ENCODE measurements at places on chromosomes 7 and 10.

DNA sequence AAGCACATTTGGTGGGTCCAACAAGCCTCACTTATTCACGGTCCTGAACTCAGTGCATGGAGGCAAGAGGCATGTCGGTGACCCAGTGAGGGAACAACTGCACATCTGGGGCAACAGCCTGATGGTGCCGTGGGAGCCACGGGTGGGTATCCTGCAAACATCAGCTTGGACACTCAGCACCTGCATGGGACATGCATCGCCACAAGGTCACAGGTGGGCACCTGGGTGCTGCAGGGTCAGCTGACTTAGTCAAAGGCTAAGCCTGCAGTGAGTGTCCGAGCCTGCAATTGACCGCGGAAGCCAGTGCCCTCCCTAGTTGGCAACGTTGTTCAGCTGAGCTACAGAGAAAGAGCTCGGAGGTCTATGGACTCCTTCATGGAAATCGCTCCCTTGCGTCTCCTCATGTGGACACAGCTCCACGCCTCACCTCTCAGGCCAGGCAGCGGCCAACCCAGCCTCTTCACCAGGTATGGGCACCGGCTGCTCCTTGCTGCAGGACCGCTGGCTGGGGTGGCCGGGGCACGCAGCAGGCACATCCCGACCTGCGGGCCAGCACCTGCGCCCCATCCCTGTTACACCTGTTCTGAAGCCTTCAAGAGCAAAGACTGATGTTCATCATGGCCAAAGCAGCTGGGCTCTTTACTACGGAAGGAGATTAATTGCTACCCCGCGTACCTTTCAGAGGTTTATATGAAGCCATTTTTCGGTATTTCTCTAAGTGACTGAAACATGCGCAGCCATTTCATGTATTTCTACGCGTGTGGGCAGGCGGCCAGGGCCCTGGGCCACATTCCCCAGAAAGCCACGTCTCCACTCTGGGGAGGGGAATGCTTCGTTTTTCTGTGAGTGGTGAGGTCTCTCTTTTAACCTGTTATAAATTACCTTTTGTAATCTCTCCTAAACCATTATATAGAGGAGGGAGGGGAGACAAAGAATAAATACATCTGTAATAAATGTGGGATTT, 380.7 kb downstream of the DNAJB6 start:
- no peaks in the 10 kb centered on the region for H3K27me3 ChIP-seq
- no peak overlapping the region for H3K4me3 ChIP-seq
- DNase-seq: peak; percentile 25
- no peaks in the 10 kb centered on the region for H3K4me1 ChIP-seq
- H3K27ac ChIP-seq: no peak overlapping the region

- no peaks in the 10 kb centered on the region for H3K4me1 ChIP-seq
- H3K27me3 ChIP-seq: peaks cover 9% of the 10 kb centered on the region
- DNase-seq: peak; percentile 99
Observed at GRCh38 chr10:78407009-78407711, 373.5 kb downstream of the RPS24 start.

DNA sequence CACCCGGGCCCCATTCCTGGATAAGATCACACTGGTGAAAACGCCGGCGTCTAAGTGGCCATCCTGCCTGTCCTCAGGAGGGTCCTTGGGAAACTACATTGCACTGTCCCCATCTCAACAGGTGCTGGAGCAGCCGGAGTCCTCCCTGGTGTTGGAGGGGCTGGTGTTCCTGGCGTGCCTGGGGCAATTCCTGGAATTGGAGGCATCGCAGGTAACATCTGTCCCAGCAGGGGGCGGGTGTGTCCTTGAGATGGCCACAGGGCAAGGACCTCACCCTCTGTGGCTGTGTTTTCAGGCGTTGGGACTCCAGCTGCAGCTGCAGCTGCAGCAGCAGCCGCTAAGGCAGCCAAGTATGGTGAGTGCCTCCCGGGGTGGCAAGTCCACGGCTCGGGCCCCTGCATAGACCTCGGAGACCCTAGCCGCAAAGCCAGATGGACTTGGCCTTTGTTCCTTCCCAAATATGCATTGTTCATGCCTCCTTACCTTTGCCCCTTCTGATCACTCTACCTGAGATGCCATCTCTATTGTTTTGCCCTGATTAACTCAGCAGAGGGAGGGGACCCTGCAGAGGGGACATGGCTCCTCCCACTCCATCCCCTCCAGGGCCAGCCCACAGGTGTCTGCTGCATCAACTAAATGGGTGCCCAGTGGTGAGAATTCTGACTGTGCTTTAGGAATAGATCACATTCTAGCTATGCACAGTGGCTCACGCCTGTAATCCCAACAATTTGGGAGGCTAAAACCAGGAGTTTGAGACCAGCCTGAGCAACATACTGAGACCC, 23.8 kb downstream of the ELN start:
- no peaks in the 10 kb centered on the region for H3K36me3 ChIP-seq
- H3K27me3 ChIP-seq: no peaks in the 10 kb centered on the region
- H3K4me3 ChIP-seq: no peak overlapping the region
- H3K27ac ChIP-seq: no peak overlapping the region

- no peaks in the 10 kb centered on the region for H3K27me3 ChIP-seq
- DNase-seq: peak; percentile 80
- H3K4me1 ChIP-seq: no peaks in the 10 kb centered on the region
- no peak overlapping the region for H3K27ac ChIP-seq
Observed at GRCh38 chr7:27689591-27690164, 27.0 kb upstream of the HIBADH start.

DNA sequence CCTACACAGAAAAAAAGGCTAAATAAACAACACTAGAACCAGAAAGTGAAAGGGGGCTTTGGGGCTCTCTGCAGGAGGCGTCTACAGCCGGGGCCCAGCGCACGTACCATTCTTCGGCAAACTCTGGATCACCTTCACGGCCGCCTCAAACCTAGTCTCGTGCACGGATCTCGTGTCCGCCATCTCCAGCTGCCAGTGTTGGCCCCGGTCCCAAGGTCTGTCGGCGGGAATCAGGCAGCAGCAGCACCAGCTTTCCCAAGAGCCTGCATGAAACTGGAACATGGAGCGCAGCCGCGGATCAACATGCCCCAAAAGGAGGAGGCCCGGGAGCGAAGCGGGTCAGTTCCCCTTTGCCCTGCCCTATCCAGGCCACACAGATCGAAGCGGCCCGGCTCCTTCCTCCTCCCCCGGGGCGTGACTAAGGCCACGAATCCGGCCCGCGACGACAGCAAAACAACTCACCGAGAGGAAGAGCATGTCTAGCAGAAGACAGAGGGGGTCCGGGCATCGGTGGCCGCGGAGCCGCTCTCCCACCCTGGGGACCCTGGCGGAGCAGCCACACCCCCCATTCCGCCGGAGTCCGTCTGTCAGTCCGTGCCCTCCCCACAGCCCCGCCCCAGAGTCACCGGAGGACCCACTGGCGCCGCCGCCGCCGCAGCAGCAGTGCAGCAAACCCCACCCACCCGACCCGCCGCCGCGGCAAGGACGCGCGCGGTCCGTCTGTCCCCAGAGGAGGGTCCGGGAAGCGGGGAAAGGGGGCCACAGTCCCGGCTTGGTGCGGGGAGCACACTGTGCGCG, at the start of gene ACBD5:
Gene ACBD5, minus strand, starts transcription at position 586 of the 798 bp plus-strand sequence. Its CDS starts 109 bp downstream, at position 477.
- H3K27me3 ChIP-seq: no peaks in the 10 kb centered on the region
- H3K27ac ChIP-seq: peak within 1 kb of the TSS; percentile 78
- H3K36me3 ChIP-seq: no peaks in the 10 kb centered on the region
- H3K4me3 ChIP-seq: peak within 1 kb of the TSS; percentile 99

- H3K4me1 ChIP-seq: peaks cover 12% of the 10 kb centered on the region
- no peak overlapping the region for H3K4me3 ChIP-seq
- H3K27ac ChIP-seq: no peak overlapping the region
- no peaks in the 10 kb centered on the region for H3K27me3 ChIP-seq
- peaks cover 3% of the 10 kb centered on the region for H3K36me3 ChIP-seq
- no peak for DNase-seq
Observed at GRCh38 chr7:125930848-125931247, 1001.2 kb upstream of the POT1 start.

GRCh38 chr7:77438131-77438530, 22.0 kb upstream of the GSAP start:
- no peak for DNase-seq
- no peak overlapping the region for H3K27ac ChIP-seq
- H3K4me1 ChIP-seq: no peaks in the 10 kb centered on the region
- H3K27me3 ChIP-seq: no peaks in the 10 kb centered on the region

DNA sequence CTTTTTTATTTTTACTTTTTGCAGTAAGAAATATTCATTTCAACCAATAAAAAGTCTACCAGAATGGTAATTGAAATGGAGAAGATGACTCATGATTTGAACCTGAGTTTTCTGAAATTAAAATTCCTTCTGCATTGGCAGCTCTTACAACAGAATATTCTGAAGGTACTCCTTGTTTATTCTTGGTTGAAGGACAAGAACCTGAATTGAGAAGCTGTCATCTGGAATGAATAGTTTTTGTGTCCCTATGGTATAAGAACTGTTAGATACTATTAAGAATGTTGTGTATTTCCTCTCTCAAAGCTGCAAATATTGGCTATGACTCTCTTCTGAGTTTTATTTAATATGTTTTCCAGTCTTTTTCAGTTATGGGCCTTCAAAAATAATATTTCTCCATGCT, 56.1 kb downstream of the CDK1 start:
- no peaks in the 10 kb centered on the region for H3K27me3 ChIP-seq
- H3K27ac ChIP-seq: no peak overlapping the region
- H3K4me1 ChIP-seq: no peaks in the 10 kb centered on the region
- H3K36me3 ChIP-seq: no peaks in the 10 kb centered on the region

DNA sequence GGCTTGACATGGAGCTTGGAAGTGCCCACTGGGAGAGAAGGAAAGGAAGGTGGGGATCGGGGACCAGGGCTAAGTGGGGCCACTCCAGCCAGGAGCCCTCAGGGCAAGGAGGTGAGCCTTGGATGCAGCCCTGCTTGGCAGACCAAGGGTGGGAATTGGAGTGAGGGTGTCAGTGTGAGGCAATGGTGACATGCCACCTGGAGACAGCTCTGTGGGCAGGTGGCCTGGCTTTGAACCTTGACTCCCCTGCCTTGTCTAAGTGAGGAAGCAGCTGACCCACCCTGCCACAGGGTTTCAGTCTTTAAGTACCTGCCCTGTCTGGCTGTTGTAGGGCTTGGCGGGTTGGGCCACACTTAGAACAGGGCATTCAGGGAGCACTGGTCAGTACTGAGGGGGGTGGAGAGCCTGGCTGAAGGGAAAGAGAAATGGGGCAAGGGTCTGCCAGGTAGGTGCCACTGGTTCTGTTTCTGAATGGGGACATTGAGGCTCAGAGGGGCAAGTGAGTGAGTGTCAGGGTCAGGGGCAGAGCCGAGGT, 4.8 kb downstream of the RAMP3 start:
- H3K4me3 ChIP-seq: no peak overlapping the region
- peak; percentile 10 for DNase-seq
- H3K36me3 ChIP-seq: no peaks in the 10 kb centered on the region
- no peak overlapping the region for H3K27ac ChIP-seq
- no peaks in the 10 kb centered on the region for H3K4me1 ChIP-seq

GRCh38 chr10:5529702-5530411, 5.1 kb downstream of the CALML3 start:
- no peak for DNase-seq
- H3K4me3 ChIP-seq: no peak overlapping the region
- no peak overlapping the region for H3K27ac ChIP-seq
- peaks cover 8% of the 10 kb centered on the region for H3K4me1 ChIP-seq
- no peaks in the 10 kb centered on the region for H3K36me3 ChIP-seq
